ENCODE measurements at places on chromosomes 5 and 9. TPM values are rescaled to one million over a fixed set of nuclear protein-coding genes. Genes with fewer than 3 reads are reported as not detected.

DNA sequence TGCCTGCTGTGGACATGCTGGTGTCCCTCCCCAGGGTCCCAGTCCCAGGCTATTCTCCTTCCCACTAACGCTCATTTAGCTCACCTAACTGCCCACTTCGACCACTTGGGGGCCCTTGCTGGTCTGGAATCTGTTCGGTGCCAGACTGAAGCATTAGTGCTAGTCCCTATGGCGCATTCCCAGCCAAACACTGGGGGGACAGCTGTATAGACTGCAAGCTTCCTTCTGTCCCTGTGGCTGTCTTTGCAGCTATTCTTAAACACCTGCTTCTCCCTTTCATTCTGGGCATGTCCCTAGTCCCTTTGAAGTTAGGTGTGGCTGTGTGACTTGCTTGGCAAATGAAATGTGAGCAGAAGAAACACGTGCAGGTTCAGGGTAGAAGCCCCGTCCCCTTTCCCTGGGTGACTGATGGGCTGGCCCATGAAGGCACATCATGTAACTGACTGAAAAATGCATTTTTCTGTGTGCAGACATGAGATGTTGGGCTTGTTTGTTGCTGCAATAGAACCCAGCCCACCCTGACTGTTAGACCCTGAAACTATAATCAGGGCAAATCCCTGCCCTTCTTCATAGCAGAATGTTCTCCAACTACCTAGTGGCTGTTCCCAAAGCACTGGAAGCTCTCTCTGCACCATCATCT lies 134.4 kb downstream of the BARX1 start:
- DNase-seq, result peak; percentile 56

GRCh38 chr9:130284249-130284625 lies 18.7 kb downstream of the HMCN2 start:
- no peak for DNase-seq

Gene SLC36A3
- not detected for total RNA-seq

GRCh38 chr9:83456226-83456625 lies 82.0 kb downstream of the FRMD3 start:
- DNase-seq, result no peak

GRCh38 chr9:35882263-35882848 lies 12.2 kb upstream of the OR13J1 start:
- DNase-seq, result peak; percentile 93

- DNase-seq, result peak; percentile 34
Observed at GRCh38 chr9:131036529-131037334, 27.8 kb downstream of the LAMC3 start.

Gene CNTFR
- total RNA-seq, result 6.2 TPM

GRCh38 chr9:16321461-16322119 lies 548.9 kb downstream of the BNC2 start:
- DNase-seq, result no peak

Gene CDH9
- total RNA-seq, result not detected

GRCh38 chr5:10994091-10994986 lies 233.3 kb upstream of the DAP start:
- DNase-seq, result no peak

DNA sequence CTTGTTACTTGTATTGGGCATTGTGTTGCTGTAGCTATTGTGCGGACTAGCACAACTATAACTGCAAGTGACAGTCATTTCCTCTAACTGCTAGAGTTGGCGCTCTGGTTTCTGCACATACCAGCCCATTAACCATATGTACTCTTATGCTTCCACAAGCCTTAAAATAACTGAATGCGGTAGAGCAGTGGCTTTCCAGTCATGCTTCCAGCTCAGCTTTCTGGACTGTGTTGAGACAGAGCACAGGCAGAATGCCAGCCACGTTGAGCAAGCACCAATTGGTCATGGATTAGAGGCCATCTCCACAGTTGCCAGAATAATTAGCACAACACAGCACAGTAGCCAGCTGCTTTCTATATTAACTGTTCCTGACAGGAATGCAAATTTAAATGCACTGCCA lies 12.2 kb downstream of the INVS start:
- DNase-seq, result peak; percentile 97

- DNase-seq, result no peak
Observed at GRCh38 chr9:26292943-26293342, 599.7 kb downstream of the CAAP1 start.

DNA sequence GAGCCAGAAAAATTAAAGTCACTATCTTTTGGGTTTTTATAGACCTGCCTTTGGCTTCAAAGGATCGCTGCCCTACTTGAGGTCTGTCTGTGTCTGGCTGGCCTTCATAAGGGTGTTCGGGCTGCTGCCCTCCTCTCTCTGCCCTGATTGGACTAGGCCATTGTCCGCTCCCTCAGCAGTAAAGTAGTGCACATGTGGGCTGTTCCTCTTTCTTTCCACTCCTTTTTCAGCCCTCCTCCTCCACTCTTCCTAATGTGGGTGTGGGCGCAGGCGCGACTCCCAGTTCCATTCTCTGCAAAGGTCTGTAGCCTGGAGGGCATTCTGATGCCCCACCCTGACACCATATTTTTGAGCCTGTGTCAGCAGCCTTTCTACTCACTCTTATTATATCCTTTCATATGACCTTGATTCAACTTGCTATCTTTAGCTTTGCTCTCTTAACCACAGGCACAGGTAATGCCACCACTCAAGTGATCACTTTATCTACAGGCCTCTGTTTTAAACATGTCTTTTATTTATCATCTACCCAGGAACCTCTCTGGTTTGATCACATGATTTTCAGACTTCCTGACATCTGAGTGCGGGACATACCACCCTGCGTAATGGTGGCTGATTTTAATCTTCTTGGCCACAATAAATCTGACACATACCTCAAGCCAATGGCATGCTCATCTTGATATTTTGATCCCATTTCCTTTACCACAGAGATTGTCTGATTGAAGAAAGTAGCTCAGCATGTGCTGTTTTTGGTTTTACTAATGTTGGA lies 144.5 kb downstream of the AOPEP start:
- DNase-seq, result no peak

Gene FOXD4
- total RNA-seq, result not detected

- DNase-seq, result peak; percentile 21
Observed at GRCh38 chr5:142221091-142221860, 103.5 kb downstream of the SPRY4 start.
